Forelimb muscle (tissue), 1 donor: ENCODE measurements at places on chromosomes 5 and 9. TPM values are rescaled to one million over a fixed set of nuclear protein-coding genes. Genes with fewer than 3 reads are reported as not detected.

Gene LMAN2
- polyA plus RNA-seq = 65.7 TPM

Gene OSMR
- 6.2 TPM for polyA plus RNA-seq

Gene OBP2B
- not detected for polyA plus RNA-seq

Gene RASGEF1C
- polyA plus RNA-seq = 3.5 TPM

Gene FBP2
- polyA plus RNA-seq = 91.5 TPM

Gene ENG
- polyA plus RNA-seq = 43.4 TPM

Gene OTP
- polyA plus RNA-seq = not detected

Gene DMGDH
- 1.9 TPM for polyA plus RNA-seq

Gene TAF11L10
- not detected for polyA plus RNA-seq

Gene F2RL1
- 0.32 TPM for polyA plus RNA-seq

Gene SLC36A2
- polyA plus RNA-seq = 0.62 TPM

Gene RRAGA
- 80.9 TPM for polyA plus RNA-seq

Gene FLT4
- polyA plus RNA-seq = 7.3 TPM

Gene ENTREP1
- 41.9 TPM for polyA plus RNA-seq

Gene MORN5
- polyA plus RNA-seq = not detected

Gene ANKRD33B
- 1.8 TPM for polyA plus RNA-seq

DNA sequence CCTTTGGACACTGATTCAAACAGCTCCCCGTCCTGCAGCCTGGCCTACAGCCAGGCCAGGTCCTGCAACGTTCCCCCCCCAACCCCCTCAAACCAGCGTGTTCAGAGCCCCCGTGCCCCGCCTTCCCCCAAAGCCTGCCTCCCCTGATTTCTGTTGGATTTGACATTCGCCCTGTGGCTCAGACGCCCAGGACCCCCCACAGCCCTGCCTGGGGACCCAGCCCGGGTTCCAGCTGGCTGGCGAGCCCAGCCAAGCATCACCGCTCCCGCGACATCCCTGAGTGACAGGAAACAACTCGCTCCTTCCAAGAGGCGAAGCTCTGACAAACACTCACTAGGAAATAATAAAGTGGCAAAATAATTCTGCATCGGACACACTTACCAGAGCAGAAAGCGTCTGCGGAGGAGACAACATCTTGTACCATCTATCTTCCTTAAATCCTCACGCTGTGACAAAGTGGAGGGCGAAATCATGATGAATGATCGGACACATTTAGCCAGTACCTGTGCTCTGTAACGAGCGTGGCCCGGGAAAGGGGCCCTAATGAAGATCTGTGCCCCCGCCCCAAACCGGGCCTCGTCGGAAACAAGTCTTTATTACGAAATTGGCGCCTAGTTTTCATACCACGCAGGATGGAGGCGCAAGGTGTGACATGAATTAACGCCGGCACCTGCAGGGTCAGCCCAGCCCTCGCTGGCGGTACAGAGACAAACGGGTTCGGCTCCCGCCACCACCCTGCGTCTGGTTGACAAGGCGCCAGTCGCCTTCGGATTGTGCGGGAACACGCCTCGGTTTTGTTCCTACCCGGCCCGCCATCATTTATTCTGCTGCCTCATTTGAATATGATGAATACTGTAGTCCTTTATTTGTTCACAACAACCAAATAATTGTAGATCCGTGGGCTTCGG, 91.0 kb upstream of the MVB12B start:
- DNase-seq = no peak

DNA sequence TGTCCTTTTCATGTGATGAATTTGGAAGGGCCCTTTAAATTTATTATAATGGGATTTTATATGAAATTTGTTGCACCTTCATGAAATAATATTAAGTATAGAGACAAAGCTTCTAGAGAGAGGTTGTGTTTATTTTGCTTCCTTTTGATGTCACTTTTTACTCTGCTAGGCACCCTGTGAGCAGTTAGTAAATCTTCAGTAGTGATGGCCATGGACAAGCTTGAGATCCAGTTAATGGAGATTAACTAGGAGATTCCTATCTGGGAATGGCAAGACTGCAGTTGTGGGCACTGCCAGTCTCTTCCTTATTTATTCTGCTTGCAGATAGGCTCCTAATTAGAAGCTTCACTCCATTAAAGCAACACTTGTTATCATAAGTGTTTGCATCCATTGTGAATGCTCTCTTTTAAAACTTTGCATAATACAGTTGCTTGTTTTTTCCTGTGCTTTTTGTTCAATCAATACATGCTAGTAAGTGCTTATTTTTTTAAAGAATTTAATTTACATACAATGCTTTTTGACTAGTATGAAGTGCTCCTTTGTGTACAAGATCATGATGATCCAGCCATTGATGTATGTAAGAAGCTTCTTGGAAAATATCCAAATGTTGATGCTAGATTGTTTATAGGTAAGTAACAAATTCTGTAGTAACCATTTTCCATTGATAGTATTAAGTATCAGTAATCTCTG, 25.9 kb downstream of the UGCG start:
- DNase-seq = no peak

- DNase-seq = no peak
These were observed 29.1 kb downstream of the JADE2 start for GRCh38 chr5:134554319-134555222.

DNA sequence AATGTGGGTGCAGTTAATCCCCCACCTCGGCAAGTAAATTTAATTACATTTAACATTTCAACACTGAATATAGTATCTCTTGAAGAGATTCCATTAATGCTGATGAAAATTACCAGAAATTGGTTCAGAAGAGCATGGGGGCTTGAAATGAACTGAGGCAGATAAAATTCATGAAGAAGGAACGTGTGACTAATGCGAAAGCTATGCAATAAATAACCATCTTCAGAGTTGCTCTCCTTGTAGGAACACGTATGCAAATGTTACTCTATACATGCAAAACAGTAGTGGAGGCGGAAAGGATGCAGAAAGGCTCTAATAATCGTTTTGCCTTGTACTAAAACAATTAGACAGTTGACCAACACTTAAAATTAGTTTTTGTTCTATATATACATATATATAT, 320.2 kb downstream of the CTNND2 start:
- DNase-seq = no peak

GRCh38 chr9:137307255-137308056, 5.4 kb upstream of the NRARP start:
- DNase-seq = no peak

GRCh38 chr9:86902991-86903733, 44.1 kb downstream of the GAS1 start:
- DNase-seq = no peak

GRCh38 chr5:174235221-174236011, 189.9 kb downstream of the NSG2 start:
- DNase-seq = no peak

- DNase-seq = no peak
These were observed 143.7 kb downstream of the TRIO start for GRCh38 chr5:14286574-14287421.

DNA sequence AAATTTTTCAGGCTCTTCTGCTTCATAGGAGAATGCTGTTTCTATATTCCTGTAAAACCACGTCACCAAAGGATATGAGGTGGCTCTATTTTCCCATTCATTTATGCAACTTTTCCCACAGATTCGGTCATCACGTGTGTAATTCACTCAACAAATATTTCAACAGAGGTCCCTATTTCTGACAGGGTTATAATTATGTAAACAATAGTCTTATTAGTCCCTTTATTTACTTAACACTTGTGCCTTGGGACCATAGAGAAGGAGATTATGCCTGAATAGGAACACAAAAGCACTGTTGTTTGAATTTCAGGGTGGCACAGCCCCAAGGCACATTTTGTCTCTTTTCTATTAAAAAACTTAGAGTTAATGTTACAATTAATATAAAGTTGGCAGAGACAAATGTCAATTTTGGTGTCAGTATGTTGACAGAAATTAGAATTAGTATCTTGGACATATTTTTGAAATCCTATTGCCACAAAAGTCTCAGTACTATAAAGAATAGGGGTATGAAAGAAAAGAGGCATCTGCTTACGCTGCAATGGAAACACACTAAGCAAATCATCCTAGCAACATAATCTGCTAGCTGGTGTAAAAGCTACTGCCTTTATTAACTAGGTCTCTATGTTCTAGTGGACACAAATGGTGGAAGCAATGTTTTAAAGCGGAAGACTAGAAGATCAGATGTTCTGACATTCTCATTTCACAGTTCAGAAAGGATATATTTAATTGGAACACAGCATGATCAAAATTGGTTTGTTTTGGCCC, 229.1 kb upstream of the TBCA start:
- DNase-seq = no peak

DNA sequence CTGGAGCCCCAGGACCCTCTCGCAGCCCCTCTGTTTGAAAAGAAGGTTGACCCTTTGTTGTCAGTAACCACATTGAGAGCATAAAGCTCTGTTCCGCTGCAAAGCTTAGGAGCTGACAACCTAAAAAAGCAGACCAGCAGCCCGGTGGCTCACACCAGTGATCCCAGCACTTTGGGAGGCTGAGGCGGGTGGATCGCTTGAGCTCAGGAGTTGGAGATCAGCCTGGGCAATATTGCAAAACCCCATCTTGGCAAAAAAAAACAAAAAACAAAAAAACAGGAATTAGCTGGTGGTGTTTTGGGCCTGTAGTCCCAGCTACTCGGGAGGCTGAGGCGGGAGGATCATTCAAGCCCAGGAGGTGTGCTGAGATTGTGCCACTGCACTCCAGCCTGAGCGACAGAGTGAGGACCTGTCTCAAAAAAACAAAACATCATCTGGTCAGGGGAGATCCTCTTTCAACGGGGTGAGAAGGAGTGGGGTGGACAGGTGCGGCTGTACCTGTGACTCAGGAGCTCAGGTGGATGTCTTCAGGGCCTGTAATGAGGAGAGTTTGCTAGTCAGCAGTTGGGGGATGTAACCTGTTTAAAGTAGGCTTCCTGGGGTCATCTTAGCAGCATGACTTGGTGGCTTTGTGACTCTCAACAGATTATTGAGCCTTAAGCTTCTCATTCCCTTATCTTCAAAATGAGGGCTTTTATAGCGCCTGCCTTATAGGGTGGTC, 694 bp upstream of the REEP2 start:
- DNase-seq = no peak

DNA sequence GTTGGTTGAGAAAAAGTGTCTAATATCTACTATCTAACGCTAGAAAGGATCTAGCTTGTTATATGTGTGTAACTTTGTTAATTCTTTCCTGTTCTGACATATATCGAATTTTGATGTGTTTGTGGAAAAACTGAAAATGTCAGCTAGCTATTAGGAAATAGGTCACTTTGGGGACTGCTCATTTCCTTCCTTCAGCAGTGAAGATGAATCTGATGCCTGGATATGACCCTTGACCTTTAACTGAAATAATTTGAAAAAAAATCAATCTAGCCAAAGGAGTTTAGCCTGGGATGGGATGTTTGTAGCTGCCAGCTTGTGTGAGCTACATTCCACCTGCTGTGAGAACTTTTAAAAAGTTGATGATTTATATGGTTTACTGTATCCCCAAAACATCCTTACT, 66.8 kb downstream of the CD180 start:
- no peak for DNase-seq

- no peak for DNase-seq
These were observed 334.7 kb downstream of the FBXL7 start for GRCh38 chr5:15834596-15835245.

- DNase-seq = no peak
These were observed 4.1 kb downstream of the TESK1 start for GRCh38 chr9:35609001-35609819.

GRCh38 chr5:76050134-76050533, 33.0 kb upstream of the SV2C start:
- no peak for DNase-seq

GRCh38 chr5:90096415-90097081, 313.0 kb downstream of the CETN3 start:
- no peak for DNase-seq

DNA sequence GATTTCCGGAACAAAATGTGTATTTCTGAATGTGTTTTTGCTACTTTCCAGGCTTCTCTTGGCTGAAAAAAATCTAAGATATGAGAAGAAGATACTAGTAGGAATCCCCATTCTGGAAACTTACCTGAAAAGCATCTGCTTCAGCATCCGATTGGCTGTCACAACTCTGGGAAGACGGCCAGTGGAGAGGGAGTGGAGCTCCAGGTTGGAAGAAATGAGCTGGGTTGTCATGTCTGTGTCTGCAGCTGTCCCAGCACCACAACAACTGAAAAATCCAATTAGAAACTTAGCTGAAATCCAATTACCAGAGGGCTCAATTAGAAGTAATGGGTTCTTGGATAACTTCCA, 3.0 kb downstream of the PSMB7 start:
- no peak for DNase-seq

DNA sequence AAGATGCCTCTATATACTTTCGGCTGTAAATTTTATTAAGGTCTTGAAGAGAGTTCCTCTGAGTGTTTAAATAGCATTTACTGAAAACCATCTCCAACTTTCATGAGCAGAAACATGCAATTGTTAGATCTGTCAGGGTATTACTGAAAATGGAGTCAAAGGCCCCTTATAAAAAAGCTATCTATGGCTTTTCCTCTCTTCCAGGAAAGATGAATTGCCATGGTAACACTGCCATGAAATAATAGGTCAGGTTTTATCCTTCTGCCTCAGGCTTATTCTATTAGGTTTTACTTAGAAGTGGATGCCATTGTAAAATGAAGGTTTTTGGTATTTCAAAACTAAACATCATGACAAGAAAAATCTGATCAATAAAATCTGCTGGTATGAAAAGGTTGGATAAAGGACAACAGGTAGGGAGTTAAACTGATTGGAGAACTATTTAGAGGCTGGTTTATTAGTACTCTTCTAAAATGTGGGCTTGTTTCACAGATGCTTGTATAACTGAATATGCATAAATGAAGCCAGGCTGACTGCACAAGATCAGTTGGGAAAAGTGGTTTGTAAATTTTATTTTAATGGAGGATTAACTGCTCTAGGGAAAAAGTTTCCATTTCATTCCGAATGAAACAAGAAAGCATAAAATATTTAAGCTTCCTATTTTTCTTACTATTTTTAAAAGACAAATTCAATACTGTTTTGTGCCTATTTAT, 135.5 kb downstream of the RAB3C start:
- DNase-seq = no peak

DNA sequence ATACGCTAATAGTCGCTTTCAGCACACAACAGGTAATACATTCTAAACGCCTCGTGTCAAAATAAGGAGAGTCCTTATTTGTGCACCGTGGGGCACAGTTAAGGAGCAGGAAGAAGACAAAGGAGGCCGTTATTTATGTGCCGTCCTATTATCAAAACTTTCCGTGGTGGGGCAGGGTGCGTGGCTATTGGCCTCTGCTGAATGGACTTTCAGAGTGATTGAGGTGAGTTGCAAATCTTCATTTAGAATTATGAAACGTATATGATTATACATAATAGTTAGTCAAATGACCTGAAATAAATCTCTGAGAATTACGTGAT, 833 bp downstream of the C5orf24 start:
- no peak for DNase-seq

- DNase-seq = no peak
These were observed 551.3 kb downstream of the PDE4D start for GRCh38 chr5:59342181-59342580.

- DNase-seq = no peak
These were observed 106.6 kb downstream of the ADAMTS16 start for GRCh38 chr5:5246736-5247135.
